ENCODE measurements at places on chromosomes 7 and 10. TPM values are rescaled to one million over a fixed set of nuclear protein-coding genes. Genes with fewer than 3 reads are reported as not detected.

- peak overlapping the region; percentile 81 for H3K27ac ChIP-seq
- DNase-seq = no peak
- H3K27me3 ChIP-seq = no peaks in the 10 kb centered on the region
- H3K4me1 ChIP-seq = peaks cover 67% of the 10 kb centered on the region
- no peak overlapping the region for H3K4me3 ChIP-seq
Measured at GRCh38 chr10:113025487-113025886, 75.4 kb downstream of the TCF7L2 start.

DNA sequence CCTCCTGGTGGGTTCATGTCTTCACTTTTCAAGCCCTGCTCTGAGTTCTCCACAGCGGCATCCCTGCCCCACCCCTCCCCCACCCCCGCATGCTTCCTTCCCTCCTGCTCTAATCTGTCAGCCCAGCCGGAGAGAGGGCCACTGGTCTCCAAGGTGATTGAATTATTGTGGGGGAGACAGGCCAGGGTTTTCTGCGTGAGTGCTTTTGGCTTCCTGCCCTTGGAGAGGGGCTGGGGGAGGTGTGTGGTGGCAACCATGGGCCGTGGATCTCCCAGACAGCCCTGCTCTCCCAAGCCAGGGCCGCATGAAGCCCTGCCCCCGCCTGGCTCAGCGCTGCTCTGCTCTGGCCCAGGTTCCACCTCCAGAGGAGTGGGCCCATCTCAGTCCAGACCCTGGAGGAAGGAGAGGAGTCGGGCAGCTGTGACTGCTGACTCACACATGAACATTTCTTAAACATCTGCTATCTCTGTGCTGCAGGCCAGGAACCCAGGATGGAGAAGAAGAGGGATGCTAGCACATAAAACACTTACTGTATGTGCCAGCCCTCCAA, 109.9 kb downstream of the ZMIZ1 start:
- no peaks in the 10 kb centered on the region for H3K36me3 ChIP-seq
- H3K4me1 ChIP-seq = peaks cover 24% of the 10 kb centered on the region
- H3K27me3 ChIP-seq = no peaks in the 10 kb centered on the region
- no peak overlapping the region for H3K4me3 ChIP-seq
- peak overlapping the region; percentile 2 for H3K27ac ChIP-seq

- H3K27ac ChIP-seq = no peak overlapping the region
- H3K27me3 ChIP-seq = no peaks in the 10 kb centered on the region
- peaks cover 4% of the 10 kb centered on the region for H3K4me1 ChIP-seq
- H3K4me3 ChIP-seq = no peak overlapping the region
Measured at GRCh38 chr7:77866370-77866769, 67.8 kb downstream of the PHTF2 start.

DNA sequence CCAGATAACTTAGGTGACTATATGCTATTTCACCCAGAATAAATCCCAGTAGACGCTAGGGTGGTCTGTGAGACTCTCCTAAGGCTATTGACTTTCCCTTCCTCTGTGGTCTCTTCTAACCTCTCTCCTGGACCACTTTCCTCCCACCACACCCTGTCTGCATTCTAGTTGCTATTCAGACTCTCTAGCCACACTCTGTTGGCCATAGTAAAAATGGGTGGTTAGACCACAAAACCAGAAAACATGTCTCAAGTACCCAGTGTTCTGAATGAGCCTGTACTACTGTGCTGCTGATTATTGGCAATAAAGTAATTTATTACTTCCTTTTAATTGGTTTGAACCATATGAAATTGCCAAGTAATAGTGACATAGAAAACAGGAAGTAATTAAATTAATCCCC, 240.8 kb downstream of the KIF20B start:
- H3K27me3 ChIP-seq = no peaks in the 10 kb centered on the region
- H3K4me3 ChIP-seq = no peak overlapping the region
- no peak for DNase-seq
- H3K27ac ChIP-seq = no peak overlapping the region
- no peaks in the 10 kb centered on the region for H3K36me3 ChIP-seq

PDE6C gene
- not detected for total RNA-seq
